ENCODE measurements at places on chromosomes 2 and 18.

GRCh38 chr2:10405448-10405847, 42.7 kb downstream of the ODC1 start:
- DNase-seq, result no peak

- DNase-seq, result no peak
Measured at GRCh38 chr2:203774760-203775159, 68.3 kb downstream of the CD28 start.

GRCh38 chr2:234595829-234596228, 98.9 kb upstream of the ARL4C start:
- no peak for DNase-seq

DNA sequence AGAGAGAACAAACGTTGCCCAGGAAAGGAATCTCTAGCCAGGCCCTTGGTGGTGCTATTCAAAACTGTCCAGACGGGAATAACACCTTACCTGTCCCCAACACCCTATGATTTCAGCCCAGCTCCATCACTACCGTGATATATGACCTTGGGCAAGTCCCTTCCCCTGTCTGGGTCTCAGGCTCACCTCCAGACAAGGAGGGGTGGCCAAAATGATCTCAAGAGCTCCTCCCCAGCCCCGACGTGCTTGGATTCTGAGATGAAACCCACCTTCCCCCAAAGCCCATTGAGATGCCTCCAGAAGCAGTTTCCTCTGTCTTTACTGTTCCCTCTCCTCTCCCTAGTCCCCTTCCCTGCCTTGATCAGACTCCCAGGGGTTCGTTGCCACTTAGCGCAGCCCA, 1.5 kb downstream of the KCNK3 start:
- DNase-seq, result no peak

DNA sequence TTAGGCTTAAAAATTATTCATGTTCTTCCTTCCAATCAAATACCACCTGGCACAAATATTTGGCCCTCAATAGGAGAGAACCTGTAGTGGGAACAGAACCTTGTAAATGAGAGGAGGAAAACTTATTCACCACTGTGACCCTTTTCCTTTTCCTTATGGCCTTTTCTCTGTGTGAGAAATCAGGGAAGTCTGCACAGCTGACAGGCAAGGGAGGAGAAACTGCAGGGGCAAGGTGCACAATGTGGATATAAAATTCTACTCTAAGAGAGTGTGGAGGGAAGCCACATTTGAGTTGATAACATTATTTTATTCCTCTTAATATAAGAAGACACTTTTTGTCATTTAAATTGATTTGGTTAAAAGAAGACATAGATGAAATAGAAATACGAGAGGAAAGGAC, 1247.0 kb upstream of the CHAC2 start:
- no peak for DNase-seq

DNA sequence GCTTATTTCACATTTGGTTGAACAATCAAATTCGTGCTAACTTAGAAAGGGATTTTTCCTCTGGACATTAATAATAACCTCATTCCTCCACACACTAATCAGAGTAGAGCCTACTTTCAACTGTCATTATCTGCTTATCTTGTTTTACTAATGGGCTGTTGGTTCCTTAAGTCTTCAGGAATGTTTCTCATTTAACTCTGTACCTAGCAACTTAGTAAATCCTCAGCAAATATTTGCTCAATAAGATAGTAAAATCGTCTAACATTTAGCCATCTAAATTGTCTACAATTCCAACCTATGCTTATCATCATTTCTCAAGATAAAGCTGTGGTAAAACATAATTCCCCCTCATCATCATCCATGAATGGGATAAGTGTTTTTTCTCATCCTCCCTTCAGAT, 98.1 kb downstream of the CDH2 start:
- no peak for DNase-seq

GRCh38 chr2:3202926-3203325, 174.7 kb downstream of the EIPR1 start:
- no peak for DNase-seq

- no peak for DNase-seq
Measured at GRCh38 chr18:39345321-39345720, 1779.7 kb upstream of the CELF4 start.

DNA sequence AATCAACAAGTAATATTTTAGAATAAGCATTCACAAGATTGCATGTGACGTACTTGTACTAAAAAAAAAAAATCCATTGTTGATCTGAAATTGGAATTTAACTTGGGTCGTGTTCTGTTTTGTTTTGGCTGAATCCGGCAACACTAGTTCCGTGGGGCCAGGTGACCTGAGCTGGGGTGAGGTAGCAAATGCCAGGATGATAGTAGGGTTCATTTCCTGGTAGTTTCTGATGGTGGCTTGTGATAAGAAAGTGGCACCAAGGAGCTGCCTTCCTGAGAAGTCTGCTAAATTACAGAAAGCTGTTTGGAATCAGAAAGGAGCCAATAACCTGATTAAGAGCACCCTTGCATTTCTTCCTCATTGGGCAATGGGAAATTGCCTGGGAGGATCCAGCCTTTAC, 126.4 kb upstream of the DLX2 start:
- DNase-seq, result no peak

DNA sequence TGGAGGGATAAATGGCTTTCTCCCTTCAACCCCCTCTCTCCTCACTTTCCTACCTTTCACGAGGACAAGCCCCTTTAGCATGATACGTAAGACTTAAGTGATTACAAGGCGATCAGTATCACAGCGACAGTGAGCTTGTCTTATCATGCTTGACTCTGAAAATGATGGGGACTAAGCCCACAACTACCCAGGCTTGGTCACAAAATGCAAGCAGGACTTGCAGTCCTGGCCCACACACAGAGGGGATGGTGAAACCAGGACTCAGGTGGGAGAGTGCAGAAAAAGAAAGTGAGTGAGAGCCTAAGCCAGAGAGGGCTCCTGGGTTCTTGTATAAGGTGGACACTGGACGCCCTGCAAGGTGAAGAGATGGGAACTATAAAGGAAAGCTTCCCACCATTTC, 95.7 kb upstream of the ARL4C start:
- no peak for DNase-seq

GRCh38 chr2:70574618-70575017, 21.0 kb upstream of the TGFA start:
- no peak for DNase-seq

- DNase-seq, result no peak
Measured at GRCh38 chr18:1585881-1586488, 681.3 kb downstream of the ADCYAP1 start.

DNA sequence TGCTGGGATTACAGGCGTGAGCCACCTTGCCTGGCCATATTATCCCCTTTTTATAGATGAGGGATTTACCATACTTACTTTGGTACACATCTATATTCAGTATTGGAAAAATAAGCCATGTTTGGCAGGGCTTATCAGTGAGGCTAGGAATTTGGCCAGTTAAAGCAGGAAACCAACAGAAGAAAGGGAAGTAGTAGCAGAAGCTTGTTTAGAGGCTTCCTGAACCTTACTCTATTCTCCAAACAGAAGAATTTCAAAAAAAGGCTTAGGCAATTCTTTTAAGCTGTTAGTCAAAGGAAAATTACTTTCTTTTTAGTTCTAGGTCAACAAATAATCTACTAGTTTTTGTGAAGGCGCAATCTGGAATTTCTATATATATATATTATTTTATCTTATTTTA, 3.2 kb upstream of the GLS start:
- DNase-seq, result no peak

GRCh38 chr2:113878743-113879142, 11.1 kb upstream of the ACTR3 start:
- no peak for DNase-seq

DNA sequence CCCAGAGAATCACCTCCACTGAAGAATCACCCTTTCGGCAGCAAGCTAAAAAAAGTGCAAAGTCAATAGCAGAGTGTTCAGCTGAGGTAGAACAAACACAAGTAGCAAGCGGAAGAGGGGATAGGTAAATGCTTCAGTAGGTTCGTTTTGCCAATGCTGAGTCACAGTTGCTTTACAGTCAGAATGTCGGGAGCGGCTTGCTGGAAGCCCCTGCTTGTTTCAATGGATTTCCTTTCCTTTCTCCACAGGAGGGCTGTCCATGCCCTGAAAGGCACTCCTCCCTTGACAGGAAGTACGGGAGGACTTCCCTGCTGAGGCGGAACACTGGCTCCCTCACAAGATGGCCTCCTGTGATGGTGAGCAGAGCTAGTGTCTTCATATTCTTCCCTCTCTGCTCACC, 146.2 kb upstream of the LYPD1 start:
- no peak for DNase-seq

DNA sequence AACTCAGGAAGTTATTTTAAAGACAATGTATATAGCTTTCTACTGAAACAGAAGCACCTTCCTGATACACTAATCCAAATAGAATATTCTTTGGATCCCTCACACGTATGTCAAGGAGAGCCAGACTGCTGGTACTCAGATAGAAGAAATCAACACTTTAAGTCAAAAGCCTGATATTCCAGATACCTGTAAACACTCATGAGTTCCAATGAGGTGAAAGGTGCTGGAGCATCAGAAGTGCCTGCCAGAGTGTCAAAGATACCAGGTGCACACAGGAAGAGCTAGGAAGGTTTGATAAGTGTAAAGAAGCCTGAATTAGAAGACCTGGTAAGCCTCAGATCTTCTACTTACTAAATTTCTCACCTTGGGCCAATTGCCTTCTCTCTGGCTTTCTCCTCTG, 226.3 kb upstream of the SP5 start:
- no peak for DNase-seq

- no peak for DNase-seq
Measured at GRCh38 chr18:25141399-25141798, 210.6 kb downstream of the ZNF521 start.

GRCh38 chr2:237027712-237028029, 58.0 kb upstream of the COPS8 start:
- no peak for DNase-seq

GRCh38 chr2:160687629-160688028, 194.0 kb upstream of the RBMS1 start:
- DNase-seq, result no peak

GRCh38 chr2:10984418-10985135, 72.8 kb downstream of the KCNF1 start:
- DNase-seq, result no peak

Data from endothelial cell (in vitro differentiated cells).